ENCODE measurements at places on chromosomes 5 and 9. TPM values are rescaled to one million over a fixed set of nuclear protein-coding genes. Genes with fewer than 3 reads are reported as not detected.
A peak's percentile ranks its signal among the peaks of the same experiment; 100 is the strongest.

DNA sequence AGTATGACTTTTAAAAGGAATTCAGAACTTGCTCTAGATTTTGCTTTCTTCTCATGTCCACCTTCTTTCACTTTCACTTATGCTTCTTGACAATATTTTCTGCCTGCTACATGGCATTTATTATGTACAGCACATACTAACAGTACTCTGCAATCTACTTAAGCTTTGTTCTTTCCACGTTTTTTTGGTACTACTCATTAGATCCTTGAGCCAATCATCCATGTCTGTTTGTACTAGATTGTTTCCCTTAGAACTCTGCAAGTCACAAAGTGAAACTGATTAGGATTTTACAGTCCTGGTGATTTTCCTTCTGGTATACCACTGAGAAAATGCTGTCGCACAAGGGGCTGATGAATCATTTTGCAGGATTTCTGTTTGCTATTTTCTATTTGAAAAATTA, 78.3 kb downstream of the PARP8 start:
- H3K4me3 ChIP-seq: peak overlapping the region; percentile 36
- no peaks in the 10 kb centered on the region for H3K36me3 ChIP-seq
- H3K27me3 ChIP-seq: no peaks in the 10 kb centered on the region
- no peak for DNase-seq

DNA sequence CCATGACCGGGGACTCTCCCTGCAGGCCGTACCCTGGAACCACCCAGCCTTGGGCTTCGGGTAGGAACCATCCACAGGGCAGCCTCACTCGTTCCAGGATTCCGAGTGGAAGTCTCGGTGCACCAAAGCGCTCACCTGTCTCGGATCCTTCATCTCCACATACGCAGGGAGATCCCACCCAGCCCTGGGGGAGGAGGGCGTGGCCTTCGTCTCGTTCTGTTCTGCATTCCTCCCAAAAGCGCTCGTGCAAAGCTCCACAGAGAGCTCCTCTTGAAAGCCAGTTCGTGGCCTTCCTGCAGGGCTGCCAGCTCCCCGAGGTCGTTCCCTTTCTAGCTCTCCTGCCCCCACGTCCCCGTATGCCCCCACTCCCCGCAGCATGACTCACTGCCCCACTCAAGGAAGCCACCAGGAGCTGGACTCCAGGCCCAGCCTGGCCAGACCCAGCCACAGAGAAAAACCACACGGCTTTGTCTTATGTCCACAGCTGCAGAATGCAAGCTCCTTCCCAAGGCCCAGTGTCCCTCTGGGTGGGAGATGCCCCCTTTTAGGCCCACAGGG, 65.0 kb upstream of the SARDH start:
- no peak overlapping the region for H3K4me3 ChIP-seq
- H3K27me3 ChIP-seq: no peaks in the 10 kb centered on the region
- H3K36me3 ChIP-seq: no peaks in the 10 kb centered on the region
- H3K4me1 ChIP-seq: no peaks in the 10 kb centered on the region
- DNase-seq: no peak

NCBP1 gene
- 33.0 TPM for total RNA-seq

DNA sequence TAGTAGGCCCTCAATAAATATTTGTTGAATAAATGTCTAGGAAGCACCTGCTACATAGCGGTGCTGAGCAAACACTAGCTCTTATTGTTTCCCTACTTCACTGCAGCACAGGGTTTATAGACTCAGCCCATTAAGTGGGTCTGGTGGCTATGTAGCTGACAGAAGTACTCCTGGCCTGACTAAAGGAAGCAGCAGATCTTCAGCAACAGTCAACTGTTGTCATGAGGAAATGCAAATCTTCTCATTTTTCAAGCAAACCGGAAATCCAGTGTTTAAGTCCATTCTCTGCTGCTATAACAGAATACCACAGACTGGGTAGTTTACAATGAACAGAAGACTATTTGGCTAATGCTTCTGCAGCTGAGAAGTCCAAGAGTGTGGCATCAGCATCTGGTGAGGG, 2.8 kb upstream of the TEX10 start:
- no peaks in the 10 kb centered on the region for H3K36me3 ChIP-seq
- H3K27ac ChIP-seq: no peak overlapping the region

GRCh38 chr9:108496846-108497245, 358.9 kb downstream of the ACTL7B start:
- no peak overlapping the region for H3K27ac ChIP-seq
- no peaks in the 10 kb centered on the region for H3K4me1 ChIP-seq
- H3K4me3 ChIP-seq: no peak overlapping the region
- H3K36me3 ChIP-seq: no peaks in the 10 kb centered on the region

SLC6A18 gene
- total RNA-seq: not detected

DNA sequence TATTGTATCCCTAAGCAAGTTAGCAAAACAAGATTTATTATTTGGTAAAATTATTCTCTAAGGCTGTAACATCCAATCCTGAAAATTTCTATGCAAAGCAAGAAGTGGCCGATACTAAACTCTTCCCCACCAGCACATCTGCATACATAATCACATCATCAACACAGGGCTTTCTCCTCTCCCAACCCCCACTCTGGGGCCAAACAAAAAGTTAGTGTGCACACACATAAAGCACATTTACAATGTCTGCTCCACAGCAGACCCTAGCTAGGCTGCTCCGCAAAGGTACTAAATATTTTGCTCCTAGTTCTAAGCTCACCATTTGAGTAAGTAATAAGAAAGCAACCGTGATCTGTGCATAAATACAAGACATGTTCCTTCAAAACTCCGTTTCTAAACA, 3.6 kb downstream of the RNF130 start:
- no peak overlapping the region for H3K4me3 ChIP-seq
- no peaks in the 10 kb centered on the region for H3K27me3 ChIP-seq
- peaks cover 21% of the 10 kb centered on the region for H3K4me1 ChIP-seq
- no peaks in the 10 kb centered on the region for H3K36me3 ChIP-seq
- no peak for DNase-seq

DNA sequence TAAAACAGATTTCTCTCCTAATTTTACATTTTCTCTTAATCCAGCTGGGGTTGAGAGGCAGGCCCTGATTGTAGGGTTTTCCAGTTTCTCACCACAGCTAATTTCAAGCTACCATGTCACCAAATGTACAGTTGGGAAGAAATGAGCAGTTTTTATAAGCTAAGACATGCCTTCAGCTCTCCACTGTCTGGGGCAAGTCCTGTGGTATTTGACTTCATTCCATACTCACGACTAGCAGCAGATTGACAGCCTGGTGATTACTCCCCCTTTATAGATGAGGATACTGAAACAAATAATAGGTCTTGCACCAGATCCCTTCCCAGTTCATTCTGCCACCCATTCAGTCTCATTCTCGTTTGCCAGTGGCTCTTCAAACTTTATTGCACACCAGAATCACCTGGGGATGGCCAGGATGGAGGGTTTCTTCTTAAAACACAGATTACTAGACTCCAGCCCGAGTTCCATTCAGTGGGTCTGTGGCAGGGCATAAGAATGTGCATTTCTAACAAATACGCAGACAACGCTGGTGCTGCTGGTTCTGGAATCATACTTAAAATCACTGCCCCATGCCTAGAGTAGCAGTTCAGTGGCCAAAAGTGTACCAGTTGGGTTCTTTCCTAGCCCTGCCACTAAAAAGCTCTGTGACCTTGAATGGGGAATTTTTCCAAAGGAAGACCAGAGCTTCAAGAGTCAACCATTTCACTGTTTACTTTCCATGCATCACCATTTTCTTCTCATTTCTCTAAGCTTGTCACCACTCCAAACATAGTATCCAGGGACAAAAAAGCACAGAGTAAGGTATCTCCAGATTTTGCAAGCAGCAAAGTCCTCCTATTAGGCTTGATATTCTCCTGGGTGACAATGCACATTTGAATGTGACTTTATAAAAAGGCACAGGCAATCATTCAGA, 64.3 kb downstream of the CSNK1A1 start:
- H3K27ac ChIP-seq: no peak overlapping the region
- no peaks in the 10 kb centered on the region for H3K36me3 ChIP-seq
- H3K4me3 ChIP-seq: no peak overlapping the region
- no peaks in the 10 kb centered on the region for H3K4me1 ChIP-seq
- DNase-seq: no peak

DNA sequence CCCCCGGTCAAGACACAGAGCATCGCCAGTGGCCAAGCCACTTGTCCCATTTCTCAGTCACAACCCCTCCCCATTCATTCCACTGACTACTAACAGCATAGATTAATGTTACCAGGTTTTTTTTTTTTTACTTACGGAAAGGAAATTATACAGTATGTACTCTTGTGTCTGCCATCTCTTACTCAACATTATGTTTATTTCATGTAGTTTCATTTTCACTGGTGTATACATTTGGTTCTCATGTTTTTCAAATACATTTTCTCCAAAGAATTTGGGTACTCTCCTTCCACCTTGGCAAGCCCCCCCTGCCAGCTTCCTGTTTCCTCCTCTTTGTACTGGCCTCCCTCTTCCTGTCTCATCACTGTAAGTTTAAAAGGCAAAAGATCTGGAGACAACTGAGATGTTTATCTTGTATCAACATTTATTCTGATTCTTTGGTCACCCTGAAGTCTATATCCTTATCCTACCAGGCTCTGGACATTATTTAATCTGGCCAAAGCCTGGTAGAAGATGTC, 207.3 kb downstream of the SAXO1 start:
- DNase-seq: no peak
- H3K36me3 ChIP-seq: no peaks in the 10 kb centered on the region
- no peak overlapping the region for H3K27ac ChIP-seq
- H3K4me3 ChIP-seq: no peak overlapping the region
- no peaks in the 10 kb centered on the region for H3K27me3 ChIP-seq
- peaks cover 6% of the 10 kb centered on the region for H3K4me1 ChIP-seq

NEUROG1 gene
- total RNA-seq: not detected

DNA sequence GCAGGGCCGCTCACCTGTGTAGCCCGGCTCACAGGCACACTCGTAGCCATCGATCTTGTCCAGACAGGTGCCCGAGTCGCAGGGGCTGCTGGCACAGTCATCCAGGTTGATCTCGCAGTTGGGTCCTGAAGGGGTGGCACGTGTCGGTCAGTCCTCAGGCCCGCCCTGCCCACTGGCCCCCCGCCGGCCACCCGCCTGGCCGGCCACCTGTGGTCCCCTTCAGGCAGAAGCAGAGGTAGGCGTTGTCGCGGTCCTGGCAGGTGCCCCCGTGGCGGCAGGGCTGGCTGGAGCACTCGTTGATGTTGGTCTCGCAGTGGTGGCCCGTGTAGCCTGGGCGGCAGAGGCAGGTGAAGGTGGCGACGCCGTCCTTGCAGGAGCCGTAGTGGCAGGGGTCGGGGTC, 30.6 kb downstream of the NOTCH1 start:
- H3K36me3 ChIP-seq: peaks cover 79% of the 10 kb centered on the region
- H3K27ac ChIP-seq: no peak overlapping the region
- H3K4me3 ChIP-seq: no peak overlapping the region
- H3K27me3 ChIP-seq: no peaks in the 10 kb centered on the region
- no peak for DNase-seq
- H3K4me1 ChIP-seq: no peaks in the 10 kb centered on the region

- no peak overlapping the region for H3K27ac ChIP-seq
- no peak for DNase-seq
- H3K4me3 ChIP-seq: no peak overlapping the region
- H3K36me3 ChIP-seq: no peaks in the 10 kb centered on the region
- no peaks in the 10 kb centered on the region for H3K27me3 ChIP-seq
- peaks cover 11% of the 10 kb centered on the region for H3K4me1 ChIP-seq
These were observed 86.5 kb upstream of the ANKRD55 start for GRCh38 chr5:56319526-56320181.

GRCh38 chr9:92406477-92406876, 2.1 kb upstream of the OGN start:
- peak; percentile 41 for DNase-seq
- H3K4me3 ChIP-seq: peak overlapping the region; percentile 30
- peaks cover 14% of the 10 kb centered on the region for H3K4me1 ChIP-seq
- peak overlapping the region; percentile 53 for H3K27ac ChIP-seq

BRINP1 gene
- not detected for total RNA-seq

DNA sequence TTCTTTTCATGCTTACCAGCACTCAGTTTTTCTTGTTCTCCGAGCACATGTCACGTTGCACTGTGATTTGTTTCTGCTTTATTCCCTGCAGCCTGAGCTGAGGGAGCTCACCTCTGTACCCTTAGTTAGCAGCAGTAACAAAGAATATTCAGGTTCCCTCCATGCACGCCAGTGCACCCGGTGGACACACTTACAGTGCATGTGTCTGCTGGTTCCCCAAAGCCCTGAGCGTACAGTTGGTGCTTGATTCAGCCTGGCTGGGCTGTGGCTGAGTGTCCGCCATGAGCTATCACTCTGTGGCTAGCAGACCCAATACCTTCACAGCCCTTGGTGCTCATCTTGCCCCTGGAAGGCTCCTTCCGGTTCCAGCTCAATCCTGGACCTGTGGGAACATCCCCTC, 93.5 kb downstream of the MVB12B start:
- peaks cover 15% of the 10 kb centered on the region for H3K4me1 ChIP-seq
- no peaks in the 10 kb centered on the region for H3K27me3 ChIP-seq
- H3K36me3 ChIP-seq: no peaks in the 10 kb centered on the region
- no peak overlapping the region for H3K4me3 ChIP-seq

LHX2 gene
- total RNA-seq: not detected

CTNND2 gene
- not detected for total RNA-seq

DNA sequence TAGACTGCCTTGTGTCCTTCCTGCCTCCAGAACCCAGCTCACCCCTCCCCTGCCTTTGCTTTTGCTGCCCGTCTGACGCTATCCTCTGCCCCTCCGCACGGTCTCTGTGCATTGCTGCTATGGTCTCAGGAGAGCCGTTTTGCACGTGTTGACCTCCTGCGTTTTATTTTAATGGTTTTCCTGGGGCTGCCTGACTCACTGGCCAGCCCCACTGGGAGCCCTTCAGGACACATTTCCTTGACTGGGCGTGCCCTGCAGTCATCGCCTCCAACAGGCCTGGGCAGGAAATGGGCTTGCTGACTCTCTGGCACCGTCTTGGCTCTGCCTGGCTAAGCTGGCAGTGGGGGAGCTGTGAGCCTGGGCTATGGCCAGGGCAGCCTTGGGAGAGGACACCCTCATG, 17.9 kb upstream of the ASS1 start:
- no peaks in the 10 kb centered on the region for H3K4me1 ChIP-seq
- H3K36me3 ChIP-seq: no peaks in the 10 kb centered on the region
- H3K27ac ChIP-seq: no peak overlapping the region
- H3K27me3 ChIP-seq: no peaks in the 10 kb centered on the region
- no peak for DNase-seq
- H3K4me3 ChIP-seq: no peak overlapping the region

DNA sequence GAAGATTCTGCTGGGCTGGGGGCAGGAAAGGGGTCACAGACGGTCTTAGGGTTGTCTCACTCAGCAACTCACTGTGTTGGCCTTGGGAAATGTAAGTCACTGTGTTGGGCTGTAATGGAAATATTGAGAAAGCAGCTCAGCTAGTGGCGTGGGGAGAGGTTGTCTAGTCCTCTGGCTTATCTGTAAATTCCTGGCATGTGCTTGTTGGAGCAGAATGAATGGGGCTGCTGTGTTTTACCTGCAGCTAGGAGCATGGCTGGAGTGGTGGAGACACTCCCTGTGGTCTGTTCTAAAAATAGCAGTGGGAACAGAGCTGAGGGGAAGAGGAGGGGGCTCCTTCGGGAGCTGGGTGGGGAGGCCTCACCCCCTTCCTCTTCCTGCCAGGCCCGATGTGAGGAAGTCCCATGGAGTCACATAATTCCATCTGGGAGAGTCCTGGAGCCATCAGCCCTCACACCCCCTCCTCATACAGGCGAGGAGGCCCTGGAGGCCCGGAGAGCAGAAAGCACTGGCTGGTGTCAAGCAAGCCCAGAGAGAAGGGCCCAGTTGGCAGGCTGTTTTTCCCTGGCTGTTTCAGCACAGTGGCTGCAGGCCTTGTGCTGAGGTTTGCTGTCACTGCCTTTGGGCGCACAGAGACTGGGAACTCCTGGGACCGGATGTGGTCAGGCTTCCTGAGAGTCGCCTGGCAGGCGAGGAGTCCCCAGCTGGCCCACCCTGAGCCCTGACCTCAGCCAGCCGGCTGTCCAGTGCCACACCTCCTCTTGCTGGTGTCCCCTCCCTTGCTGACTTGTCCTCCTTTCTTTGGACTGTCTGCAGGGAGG, 84.9 kb downstream of the RGS3 start:
- H3K27me3 ChIP-seq: no peaks in the 10 kb centered on the region
- H3K27ac ChIP-seq: peak overlapping the region; percentile 55
- DNase-seq: no peak
- H3K4me1 ChIP-seq: peaks cover 32% of the 10 kb centered on the region

Data from T-cell (primary cell).